SHP77 (cell line): ENCODE measurements at places on chromosomes 7 and 10.

DNA sequence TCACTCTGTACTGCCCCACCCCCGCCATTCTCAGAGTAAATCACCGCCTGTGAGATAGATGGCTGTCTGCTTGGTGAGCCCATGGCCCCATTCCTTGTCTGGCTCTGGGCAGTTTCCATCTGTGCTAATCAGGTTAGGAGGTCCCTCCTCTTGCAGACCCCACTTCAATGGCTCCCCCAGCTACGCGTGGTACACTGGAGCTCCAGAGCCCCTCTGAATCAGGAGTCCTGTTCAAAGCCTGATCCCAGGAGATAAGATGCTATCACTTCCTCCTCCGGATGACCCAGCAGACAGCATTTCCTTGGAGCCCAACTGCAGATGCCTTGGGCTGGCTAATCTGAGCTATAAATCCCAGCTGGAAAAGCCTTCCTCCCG is 122.3 kb downstream of the SH3PXD2A start:
- no peak for DNase-seq

DNA sequence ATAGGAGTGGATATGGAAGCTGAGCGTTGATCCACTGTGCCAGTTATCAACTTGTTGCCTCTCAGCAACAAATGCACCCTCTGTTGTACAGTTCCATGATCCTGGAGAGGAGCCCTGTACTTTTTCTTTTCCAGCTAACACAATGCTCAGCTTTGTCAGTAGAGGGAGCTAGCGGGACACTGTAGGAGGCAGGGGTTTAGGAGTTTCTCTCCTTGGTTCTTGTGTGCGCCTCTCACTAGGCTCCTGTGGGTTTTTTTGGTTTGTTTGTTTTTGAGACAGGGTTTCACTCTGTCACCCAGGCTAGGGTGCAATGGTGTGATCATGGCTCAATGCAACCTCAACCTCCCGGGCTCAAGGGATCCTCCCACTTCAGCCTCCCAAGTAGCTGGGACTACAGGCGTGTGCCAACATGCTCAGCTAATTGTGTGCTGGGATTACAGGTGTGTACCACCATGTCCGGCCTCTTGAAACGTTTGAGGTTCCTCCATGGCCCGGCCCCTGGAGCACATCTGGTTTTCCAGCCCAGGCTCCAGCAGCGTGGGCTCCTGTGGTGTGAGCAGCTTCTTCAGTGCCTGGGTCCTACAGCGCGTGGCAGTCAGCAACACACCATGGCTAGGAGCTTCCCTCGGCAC is 12.0 kb upstream of the MARVELD1 start:
- DNase-seq = peak; percentile 58

- peak; percentile 60 for DNase-seq
Observed at GRCh38 chr10:63664341-63664885, 143.2 kb downstream of the REEP3 start.

DNA sequence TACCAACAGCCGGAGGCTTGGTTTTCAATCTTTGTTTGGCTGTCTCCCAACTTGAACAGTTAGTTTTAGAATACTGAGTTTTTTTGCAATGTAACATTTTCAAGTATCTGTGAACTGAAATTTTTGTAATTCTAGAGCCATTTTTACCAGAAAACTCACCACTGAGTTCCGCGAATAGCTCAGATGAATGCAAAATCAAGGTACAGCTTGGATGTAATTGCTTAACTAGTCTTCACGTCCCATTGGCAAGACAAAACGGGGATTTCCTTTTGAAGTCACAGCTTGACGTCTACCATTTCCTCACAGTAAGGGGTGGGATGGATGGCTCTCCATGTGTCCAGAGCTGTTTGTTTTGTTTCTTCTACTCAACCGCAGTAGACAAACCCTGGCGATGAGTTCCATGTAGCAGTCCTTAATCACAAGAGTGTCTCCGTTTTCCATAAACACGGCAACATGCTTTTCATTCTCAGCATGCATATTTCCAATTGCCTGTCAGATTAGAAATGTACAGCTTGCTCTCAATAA is 55.8 kb upstream of the FGFR2 start:
- DNase-seq = no peak

- DNase-seq = no peak
Observed at GRCh38 chr10:28796606-28797512, 119.5 kb downstream of the BAMBI start.

DNA sequence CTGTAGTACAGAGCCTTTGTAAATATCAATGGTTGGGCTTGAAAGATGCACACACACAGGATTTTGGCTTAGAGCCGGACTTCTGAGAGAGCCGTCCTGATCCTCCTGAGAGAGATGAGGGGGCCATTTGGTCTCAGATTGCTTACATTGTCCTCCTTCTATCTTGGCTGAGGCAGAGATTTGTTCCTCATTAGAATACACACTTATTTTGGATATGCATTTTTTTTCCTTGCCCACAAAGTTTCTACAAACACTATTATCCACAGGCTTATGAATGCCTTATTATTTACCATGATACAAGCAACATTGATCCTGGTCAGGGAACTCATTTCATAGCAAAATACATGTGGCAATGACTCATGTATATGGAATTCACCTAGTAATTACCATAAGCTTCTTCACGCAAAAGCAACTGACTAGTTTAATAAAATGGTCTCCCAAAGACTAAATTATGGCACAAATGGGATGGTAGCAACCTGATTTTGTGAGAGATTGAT is 175.3 kb downstream of the MDFIC start:
- no peak for DNase-seq

GRCh38 chr7:92614660-92615174 is 24.5 kb upstream of the FAM133B start:
- peak; percentile 54 for DNase-seq

DNA sequence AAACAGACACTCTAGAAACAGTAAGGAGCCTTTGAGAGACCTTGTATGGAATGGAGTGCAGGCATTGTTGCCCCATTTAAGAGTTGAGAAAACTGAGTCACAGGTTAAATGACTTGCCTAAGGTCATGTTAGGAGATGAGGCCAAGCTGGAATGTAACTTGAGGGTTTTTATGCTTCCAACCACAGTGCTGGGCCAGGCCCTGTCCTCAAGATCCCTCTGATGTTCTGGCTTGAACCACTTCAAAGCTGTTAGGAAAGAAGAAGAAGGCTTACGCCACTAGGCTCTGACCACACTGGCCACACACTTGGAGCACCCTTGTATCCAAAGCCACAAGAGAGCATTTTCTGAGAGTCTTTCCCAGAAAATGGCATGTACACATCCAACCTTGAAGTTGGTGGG is 42.7 kb downstream of the PLAU start:
- DNase-seq = no peak

DNA sequence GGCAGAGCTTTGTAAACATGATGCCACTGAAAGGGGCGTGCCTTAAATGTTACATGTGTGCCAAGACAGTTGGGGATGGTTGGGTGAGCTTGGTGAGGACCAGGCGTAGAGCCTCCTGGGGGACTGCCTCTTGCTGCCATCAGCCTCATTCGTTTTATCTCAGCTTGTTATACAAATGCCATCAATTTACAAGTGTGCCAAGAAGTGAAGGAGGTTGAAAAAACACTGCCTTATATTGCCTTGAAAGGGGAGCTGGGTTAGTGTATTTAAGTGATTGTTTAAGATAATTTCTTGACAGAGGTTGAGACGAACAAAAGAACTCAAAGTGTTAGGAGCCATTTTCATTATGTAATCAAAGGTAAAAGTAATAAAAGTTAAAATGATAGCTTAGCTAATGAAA is 354.7 kb downstream of the PHTF2 start:
- DNase-seq = no peak

- no peak for DNase-seq
Observed at GRCh38 chr10:72257051-72257892, 16.5 kb upstream of the DDIT4 start.

GRCh38 chr7:107890493-107890961 is 456 bp upstream of the DLD start:
- DNase-seq = no peak

DNA sequence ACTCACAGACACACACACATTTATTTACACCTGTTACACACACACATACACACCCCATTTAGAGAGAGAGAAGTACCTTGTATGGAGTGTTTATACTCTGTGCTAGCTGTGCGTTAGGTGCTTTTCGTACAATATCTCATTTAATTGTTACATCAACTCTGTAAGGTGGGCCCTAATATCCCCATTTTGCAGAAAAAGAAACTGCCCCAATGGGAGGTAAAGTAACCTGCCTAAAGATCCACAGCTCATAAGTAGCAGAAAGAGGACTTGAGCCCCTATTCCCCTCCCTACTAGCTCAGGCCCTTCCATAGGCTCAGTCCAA is 23.8 kb upstream of the RBM20 start:
- no peak for DNase-seq

DNA sequence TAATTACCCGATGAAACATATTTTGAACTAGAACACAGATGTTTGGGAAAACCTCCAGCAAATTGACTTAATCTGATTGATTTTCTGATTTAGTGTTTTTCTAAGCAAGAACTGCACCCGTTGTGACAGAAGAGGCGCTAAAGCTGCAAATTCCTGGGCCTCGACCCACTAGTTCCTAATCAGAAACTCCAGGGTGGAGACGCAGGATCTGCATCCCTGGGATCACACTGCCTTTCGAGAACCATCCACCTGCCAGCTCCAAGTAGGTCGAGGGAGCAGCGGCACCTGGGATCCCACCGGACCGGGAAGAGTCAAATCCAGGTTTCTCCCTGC is 136.8 kb upstream of the CDCA7L start:
- DNase-seq = no peak

- no peak for DNase-seq
Observed at GRCh38 chr7:148434181-148434757, 156.3 kb upstream of the C7orf33 start.

DNA sequence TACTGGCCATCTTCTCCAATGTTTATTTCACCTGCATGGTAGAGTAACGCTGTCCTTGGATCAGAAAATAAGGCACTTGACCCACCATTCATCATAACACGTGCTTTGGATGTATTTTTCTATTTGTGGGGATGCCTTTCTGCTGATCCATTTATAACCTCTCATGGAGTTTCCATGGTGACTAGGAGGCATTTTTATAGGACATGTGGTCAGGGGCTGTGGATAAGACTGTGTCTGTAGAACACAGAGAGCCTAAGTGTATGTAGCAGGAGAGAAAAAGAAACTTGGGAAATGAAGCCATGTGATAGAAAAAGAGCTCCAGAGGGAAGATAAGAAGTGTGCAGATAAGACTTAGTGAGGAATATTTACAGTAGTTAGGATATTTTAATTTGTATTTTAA is 184.2 kb downstream of the POU6F2 start:
- no peak for DNase-seq

GRCh38 chr10:101287997-101288635 is 58.9 kb upstream of the LBX1 start:
- peak; percentile 14 for DNase-seq

GRCh38 chr10:116082206-116082605 is 190.8 kb downstream of the GFRA1 start:
- no peak for DNase-seq

GRCh38 chr7:151013733-151014497 is 10.4 kb downstream of the ATG9B start:
- no peak for DNase-seq

GRCh38 chr7:75739796-75740672 is 1.3 kb upstream of the HIP1 start:
- DNase-seq = no peak

- no peak for DNase-seq
Observed at GRCh38 chr7:73611017-73611555, 13.2 kb downstream of the MLXIPL start.

DNA sequence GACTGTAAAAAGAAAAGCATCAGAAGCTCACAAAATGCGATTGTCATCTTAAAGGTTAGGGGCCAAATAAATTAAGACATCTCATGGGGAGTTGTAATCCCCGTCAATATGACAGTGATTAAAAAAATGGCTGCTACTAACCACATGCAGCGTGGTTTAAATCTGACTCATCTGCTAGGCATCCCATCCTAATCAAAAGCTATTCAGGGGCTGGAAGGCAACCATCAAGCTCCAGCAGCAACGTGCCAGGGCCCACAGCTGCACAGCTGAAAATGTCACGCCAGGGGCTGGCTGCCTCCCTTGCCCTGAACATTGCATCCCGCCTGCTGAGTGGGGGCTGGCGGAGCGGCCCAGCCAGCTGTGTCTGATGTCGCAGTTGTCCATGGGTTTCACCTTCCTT is 66.3 kb upstream of the FRMD4A start:
- no peak for DNase-seq

DNA sequence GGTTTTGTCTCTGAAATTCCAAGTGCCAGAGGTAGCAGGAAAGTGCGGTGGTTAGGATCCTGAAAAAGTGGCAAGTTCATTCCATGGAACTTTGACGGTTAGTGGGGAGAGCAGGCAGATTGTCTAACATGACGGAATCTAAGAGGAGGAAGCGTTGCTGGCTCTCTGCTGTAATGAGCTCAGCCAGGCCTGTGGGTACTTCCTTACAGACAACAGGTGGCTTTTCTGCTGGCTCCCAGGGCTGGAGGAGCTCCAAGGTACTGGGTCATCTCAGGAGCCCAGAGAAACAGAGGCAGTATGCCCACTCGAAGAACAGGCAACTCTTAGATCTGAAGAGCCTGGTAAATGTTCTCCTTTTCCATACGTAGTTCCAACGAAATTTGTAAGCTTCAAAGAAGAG is 3.1 kb upstream of the AIFM2 start:
- no peak for DNase-seq

DNA sequence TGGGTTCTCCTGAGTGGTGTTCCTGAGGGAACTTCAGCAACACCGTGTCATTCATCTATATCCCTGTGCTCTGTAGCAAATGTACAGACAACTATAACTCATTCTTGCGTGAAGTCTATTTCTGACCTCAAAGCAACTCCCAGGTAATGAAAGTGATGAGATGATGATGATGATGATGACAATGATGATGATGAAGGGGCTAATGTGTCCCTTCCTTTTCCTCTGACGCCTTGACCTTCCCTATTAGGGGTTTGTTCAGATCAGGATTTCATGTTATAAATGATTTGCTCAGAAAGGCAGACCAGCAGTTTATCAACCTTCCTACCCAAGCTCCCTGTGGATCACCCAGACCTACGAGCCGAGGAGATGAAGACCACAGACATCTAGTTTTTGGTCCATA is 136.9 kb downstream of the FGFR2 start:
- no peak for DNase-seq

DNA sequence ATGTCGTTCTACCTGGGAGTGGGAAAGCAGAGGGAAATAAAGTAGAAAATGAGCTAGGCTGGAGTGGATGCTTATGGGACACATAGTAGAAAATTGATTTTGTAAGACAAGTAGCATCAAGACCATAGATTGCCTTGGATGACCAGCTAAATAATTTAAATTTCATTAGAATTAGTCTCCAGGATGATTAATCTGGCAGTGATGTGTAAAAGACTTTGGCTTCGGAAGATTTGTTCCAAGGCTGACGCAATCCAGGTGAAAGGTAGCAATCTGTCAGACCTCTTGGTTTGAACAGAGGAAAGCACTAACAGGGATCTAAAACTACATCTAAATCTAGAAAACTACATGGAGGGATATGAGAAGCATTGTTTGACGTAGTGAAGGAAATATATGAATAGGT is 236.5 kb downstream of the ARL4A start:
- DNase-seq = no peak
